ENCODE measurements at places on chromosomes 11 and 22.

DNA sequence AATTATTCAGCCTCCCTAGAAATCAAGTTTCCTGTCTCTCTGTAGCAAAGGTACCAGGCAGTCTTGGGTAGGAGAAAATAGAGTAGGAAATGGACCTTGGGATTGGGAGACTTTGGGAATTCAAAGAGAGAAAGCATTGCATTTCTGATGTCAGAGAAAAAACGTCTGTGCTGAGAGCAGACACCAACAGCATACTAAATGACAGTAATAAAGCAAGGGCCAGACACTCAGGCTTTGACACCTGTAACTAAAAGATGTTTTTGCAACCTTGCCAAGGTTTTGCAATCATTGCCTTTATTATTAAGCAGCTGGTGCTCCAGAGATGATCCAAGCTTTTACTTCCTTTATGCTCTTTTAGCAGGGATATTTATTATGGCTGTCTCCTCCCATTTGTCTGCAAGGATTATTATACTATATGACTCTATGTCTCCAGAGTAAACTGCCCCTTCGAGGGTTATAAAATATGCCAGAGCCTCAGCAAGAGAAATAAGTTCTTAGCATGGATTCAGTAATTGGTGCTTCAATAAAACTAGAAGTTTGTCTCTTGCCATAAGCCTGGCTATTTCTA is 85.2 kb upstream of the GRAMD1B start:
- DNase-seq, result no peak

DNA sequence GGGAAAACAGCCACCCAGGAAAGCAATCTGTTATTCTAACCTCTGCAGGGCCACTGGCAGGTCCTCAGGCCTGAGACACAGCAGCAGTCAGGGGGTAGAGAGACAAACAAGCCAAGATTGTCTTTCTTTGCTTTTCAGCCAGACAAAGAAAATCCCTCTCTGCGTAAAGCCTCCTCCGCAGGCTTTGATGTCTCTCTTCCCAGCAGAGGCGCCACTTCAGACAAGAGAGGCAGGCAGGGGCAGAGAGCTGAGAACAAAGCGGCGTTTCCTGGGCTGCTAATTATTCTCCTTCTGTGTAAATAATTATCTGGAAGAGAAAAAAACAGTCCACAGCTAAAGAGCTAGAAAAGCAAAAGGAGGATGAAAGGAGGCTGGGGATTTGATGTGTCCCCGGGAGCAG is 102.7 kb upstream of the SEZ6L start:
- DNase-seq, result no peak

GRCh38 chr11:105357764-105358163 is 218.2 kb upstream of the CARD18 start:
- no peak for DNase-seq

- no peak for DNase-seq
Measured at GRCh38 chr11:76459299-76459698, 14.5 kb downstream of the EMSY start.

- DNase-seq, result no peak
Measured at GRCh38 chr11:113685654-113686359, 20.3 kb downstream of the TMPRSS5 start.

DNA sequence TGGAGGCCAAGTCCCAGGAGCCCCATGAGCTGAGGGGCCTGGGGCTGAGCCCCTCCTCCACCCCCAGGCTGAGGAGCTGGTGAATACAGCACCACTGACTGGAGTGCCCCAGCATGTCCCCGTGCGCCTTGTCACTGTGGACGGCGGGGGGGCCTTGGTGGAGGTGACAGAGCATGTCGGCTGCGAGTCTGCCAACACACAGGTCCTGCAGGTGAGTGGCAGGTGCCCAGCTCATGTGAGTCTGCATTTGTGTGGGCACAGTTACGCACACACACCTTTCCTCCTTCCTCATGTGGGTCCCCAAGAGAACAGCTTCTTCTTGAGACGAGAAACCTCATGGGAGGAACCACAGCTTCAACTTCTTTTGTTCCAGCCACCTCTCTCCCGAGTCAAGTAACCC is 7.7 kb downstream of the TMEM132A start:
- DNase-seq, result no peak

DNA sequence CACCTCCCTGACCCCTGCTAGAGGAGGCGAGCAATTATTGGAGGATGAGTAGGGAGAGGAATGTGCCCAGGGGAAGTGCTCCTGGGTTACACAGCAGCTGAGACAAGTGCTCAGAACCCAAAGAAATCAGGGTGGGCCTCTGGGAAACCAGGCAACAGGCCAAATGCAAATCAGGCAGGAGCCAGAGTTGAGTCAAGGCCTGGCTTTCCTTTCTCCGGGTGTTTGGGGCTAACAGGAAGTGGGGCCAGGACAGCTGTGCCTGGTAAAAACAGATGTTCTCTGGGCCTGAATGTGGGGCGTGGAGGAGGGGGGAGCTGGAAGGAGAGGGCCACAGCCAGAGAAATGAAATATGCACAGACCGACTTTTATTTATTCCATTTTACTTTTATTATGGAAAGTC is 22.0 kb downstream of the MFNG start:
- DNase-seq, result no peak

DNA sequence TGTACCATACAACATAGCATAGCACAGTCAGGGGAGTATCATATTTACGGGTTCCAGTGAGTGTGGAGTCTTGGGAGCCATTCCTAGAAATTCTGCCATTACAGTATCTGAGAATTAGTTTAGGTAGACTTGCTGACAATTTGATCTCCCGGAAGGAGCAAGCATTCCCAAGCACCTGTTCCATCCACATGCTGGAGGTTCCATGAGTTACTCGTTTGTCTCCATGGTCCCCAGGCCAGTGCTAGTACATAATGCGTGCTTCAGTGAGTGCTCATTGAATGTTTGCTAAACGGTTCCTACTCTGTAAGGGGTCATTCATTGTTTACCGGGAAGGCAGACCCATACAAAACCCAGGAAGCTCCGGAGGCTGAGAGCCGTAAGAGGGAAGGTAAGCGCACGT is 27.4 kb upstream of the MYOD1 start:
- DNase-seq, result no peak

DNA sequence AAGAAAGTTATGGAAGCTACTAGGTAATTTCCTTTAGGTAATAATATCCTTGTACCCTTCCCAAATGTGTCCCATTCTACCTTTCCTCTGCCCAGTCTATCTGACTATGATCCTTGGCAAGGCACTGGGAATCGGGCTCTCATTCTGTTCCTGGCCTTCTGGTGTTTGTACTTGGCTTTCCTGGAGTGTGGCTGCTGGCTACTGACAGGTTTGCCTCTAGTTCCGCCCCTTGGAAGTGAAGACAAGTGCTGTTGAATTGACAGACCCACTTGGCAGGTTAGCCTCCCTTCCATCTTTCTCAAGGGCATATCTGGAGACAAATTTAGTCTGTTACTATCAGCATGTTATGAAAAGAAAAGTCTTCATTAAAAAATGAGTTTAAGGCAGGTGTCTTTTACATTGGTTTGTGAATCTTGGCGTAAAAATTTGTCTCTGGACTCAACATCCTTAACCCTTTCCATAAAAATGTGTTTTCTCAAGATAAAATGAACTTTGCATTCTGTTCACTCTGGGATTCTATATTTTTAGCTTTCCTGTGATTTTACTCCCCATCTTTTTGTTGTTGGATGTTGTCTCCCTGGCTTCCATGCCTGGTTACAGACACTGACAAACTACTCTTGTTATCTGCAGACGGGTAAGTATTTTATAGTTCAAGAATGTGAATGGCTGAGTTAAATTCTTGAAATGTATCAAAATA is 287.4 kb upstream of the PDGFD start:
- DNase-seq, result no peak

DNA sequence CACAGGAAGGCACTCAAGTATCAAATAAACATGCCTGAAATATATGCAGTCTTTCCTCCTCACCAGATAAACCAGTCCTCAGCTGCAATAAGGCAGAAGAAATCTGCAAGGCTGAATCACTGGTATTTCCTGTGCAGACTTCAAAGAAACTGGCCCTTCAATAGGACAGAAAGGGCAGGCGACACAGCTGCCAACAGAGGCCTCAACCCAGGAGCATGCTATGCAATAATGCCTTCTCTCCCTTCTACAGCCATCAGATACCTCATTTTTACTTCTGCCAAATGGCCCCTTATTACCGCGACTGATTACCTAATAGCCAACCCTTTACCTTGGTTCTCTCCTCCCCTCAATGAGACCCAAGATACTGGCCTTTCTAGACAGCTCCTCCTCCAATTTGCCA is 8.0 kb downstream of the NUMA1 start:
- DNase-seq, result no peak

DNA sequence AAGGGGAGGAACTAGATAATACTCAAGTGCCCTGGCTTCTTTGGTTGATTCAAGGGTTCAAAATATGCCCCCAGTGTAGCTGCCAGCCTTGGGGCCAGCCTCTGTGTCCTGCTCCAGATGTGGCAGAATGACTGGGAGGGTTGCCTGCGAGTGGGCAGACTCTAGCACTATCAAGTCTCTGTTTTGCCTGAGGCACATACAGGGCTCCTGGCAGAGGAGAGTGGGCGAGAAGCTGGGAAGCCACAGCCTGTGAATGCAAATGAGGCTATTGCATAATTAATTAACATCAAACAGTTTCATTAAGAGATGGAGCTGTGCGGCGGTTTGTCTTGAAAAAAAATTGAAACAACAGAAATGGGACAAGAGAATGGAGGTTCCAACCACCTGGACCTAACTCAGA is 50.8 kb downstream of the BUD13 start:
- DNase-seq, result no peak

DNA sequence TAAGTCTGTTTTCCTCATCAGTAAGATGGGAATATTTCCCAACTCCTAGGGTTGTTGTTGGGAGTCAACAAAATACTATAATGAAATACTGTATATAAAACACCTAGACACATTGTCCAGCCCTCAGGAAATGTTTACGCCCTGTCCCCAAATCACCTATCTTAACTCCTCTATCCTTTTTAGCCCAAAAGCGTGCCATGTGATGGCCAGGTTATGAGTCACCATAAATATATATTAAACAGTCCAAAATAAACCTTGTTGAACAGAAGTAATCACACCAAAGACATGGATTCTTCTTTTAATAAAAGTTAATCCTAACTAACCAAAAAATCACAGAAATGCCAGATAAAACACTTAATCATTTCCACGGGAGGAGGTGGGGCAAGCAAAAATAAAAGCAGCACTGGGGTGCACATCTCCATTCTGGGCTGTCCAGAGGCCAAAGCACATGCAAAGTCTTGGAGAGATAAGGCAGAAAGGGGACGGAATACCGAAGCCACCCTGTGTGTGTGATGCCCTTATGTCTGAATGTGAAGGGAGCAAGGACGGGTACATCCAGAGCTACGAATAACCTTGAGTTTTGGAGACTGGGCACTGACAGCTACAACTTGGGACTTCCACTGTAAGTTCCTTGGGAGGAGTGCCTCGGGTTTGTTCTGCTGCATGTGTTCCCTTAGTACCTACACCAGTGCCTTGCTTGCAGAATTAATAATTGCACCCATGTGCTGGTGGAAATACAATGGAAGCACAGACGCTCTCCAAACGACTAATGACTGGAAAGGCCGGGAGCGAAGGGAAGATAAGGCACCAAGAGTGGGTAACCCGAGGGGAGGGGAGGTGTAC is 1.1 kb downstream of the OSBP start:
- no peak for DNase-seq

DNA sequence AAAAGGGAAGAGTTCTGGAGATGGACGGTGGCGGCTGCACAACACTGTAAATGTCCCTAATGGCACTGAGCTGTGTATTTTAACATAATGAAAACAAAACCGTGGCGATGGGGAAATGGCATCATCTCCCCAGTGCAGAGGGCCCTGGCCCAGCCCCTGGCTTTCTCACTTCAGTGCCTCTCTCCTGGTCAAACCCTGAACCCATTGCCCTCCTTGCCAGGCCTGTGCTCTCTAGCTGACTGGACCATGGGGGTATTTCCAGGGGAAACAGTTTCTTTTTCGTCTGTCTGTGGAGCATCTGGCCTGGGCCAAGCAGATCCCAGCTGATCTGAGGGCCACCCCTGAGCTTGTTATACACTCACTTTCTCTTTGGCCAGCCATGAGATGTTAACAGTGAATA is 17.4 kb upstream of the NAP1L4 start:
- no peak for DNase-seq

GRCh38 chr11:118522571-118523072 is 4.7 kb upstream of the TTC36 start:
- no peak for DNase-seq

Data from stimulated activated CD8-positive, alpha-beta memory T cell treated with anti-CD3 and anti-CD28 coated beads, Interleukin-12 subunit alpha, Interleukin-12 subunit beta, amount 100 ng/mL, for 1 hour (primary cell).